ENCODE measurements at places on chromosomes 3 and 15.
A peak's percentile ranks its signal among the peaks of the same experiment; 100 is the strongest.

DNA sequence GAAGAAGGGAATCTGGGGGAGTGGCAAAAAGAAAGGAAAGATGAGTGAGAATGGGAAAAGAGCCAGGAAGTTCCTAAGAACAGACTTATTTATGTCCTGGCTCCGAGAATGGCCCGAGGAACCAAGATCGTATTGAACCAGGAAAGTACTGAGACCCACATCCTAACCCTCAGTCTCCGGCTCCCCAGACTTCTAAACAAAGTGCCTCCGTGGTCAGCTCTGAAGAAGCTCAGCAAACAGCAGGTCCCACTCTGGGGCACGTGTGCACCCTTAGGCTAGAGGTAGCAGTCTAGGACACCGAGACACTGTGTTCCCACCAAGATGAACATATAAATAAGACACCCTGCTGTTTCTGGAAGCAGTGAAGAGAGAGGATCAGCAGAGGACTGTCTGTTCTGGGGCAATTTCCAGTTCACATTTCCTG, 307.4 kb downstream of the NTRK3 start:
- no peak for DNase-seq

DNA sequence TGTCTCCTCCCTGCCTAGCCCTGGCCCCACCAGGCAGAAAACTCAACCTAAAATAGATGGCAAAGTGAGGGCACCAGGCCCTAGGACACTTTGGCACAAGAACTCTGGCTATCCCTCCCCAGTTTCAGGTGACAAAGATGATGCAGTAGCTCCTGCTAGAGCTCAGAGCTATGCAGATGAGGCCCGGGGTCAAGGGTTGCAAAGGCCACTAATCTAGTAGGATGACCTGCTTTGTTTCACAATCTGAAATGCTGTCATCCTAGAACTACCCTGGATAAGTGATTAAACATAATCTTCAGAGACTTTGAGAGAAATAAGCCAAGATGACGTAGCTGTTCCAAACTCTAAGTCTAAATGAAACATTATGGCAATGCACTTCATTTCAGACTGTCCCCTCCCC, 24.0 kb upstream of the PIK3R4 start:
- no peak for DNase-seq

DNA sequence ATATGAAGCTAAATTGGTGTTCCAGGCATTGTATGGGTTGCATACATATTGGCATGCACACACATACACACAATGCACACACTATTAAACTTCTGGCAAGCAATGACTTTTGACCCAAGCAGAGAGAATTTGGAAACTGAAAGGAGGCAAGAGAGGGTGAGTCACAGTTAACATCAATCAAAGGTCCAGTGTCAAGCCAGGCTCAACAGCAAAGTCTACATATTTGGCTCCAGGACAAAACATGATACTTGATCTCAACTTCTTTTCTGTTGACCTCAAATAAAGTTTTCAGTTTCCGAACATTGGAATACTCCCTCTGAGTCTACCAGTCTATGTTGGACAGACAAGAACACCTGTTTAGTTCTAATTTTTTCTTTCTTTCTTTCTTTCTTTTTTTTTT, 28.3 kb downstream of the IL12A start:
- no peak for DNase-seq

GRCh38 chr3:146814601-146815315, 209.6 kb upstream of the PLSCR5 start:
- DNase-seq: no peak

GRCh38 chr3:42730294-42730693, 27.7 kb upstream of the HHATL start:
- DNase-seq: no peak

DNA sequence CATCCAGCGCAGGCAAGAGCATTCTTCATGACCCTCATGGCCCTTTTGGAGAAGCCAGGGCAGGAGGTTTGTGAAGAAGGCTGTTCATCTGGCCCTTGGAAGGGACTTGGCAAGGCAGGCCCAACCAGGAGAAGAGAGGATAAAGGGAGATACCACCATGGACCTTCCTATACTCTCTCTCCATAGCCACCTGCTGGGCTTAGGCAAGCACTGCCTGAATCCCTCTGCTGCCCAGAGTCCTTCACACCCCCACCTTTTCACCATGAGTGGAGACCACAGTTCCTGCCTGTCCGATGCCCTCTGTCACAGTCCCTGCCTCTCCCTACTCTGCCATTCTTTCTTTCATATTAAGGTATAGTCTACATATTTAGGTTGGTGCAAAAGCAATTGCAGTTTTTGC, 10.6 kb upstream of the SFMBT1 start:
- DNase-seq: peak; percentile 29

Data from SJCRH30 (cell line).